SK-N-SH treated with all-trans-retinoic acid at 6 μM for 48 hours (cell line): ENCODE measurements at places on chromosomes 1 and 21.

DNA sequence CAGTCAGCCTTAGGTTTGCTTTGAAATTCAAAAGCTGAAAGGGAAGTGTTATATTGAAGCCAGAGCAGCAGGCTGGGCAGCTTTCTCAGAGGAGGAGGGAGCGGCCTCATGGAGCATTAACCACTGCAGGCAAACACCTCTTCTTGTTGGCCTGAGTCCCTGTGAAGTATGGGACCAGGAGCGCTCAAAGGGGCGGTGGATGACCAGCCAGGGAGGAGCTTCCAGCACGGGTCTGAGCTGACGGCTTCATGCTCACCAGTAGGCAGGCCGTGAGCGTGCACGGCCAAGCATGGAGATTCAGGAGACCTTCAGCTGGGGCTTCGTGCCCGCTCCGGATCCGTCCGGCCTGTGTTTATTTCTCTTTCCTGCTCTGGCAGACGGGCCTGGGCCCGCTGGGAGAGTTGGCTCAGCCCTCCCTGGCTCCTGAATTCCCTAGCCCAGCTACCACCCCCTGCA lies 245.2 kb downstream of the TRABD2B start:
- ATAC-seq, result no peak

DNA sequence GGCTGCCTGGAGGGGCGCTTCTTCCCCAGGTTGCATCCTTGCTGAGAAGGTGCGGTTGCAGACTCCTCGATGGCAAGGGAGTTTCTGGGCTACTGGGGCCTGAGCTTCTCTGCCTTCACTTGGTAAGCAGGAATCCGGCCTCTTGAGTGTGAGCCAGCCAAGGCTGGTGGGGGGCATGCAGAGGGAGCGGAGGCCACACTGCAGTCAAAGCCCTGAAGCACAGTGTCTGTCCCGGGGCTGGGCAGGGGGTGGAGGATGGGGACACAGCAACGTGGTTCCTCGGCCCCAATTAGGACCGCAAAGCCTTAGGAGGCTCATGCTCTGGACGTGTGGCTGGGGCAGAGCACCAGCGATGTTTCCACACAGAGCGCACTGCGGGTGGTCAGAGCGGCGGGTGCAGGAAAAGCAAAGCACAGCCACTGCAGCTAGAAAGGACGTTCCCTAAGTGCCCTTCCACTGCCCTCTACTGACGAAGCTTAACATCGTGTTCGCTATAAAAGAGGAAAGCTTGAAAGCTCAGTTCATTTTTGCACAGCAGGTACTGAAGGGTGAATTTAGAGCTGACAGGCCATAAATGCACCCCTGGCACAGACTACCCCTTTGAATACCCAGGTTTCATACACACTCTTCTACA lies 60.7 kb upstream of the COG2 start:
- no peak for ATAC-seq

DNA sequence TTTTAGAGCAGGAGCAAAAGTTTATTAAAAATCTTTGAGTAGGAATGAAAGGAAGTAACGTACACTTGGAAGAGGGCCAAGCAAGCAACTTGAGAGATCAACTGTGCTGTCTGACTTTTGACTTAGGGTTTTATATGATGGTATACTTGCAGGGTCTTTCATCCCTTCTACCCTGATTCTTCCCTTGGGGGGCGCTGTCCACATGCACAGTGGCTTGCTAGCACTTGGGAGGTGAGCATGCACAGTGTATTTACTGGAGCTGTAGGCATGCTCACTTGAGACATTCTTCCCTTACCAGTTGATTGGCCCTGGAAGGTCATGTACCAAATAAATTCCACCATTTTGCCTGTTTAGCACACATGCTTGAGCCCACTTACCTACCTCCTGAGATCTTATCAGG lies 1001.3 kb upstream of the ADGRL2 start:
- no peak for ATAC-seq

DNA sequence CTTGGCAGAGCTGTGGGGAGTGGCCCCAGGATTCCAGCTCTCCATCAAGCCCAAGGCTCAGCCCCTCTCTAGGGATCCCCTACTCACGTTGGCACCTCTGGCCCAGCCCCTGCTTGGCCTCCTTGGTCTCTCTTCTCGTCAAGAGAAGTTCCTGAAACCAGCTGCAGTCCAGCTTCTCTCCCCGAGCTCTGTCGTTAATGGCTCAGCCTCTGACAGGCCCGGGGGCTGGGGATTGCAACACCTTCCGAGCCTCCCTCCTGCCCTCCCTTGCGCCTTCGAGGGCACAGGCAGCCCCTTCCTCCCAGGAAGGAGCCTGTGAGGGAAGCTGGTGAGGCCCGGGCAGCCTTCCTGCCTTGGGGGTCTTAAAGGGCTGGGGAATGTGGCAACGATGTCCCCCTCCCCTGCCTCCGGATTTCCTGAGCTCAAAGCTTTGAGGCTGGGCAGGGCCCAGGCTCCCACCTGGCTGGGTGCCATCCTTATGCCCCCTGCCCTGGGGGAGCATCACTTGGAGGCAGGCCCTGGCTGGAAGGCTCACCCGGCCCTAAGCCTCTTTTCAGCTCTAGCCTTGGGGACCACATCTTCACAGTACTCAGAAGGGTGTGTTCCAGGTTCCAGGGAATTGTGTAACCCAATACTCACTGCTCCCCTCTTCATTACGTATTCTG lies at the start of gene CSF3R:
TSS of gene CSF3R (minus strand) at position 190 of the 665 bp plus-strand sequence. CDS start 3,417 bp downstream, outside the sequence.
- no peak for ATAC-seq

DNA sequence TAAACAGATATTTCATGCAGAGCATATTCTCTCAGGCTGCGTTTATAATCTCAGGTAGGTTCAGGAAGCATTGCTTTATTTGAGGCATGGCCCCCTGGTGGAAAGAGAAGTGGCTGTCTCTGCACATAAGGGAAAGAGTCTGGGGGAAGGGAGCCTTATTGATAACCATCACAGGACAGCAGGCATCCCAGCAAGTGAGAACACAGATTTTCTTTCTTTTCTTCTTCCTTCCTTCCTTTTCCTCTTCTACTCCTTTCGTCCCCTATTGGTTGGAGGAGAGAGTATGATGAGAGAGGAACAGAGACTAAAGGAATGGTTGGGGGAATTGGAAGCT lies 21.9 kb downstream of the TSNAX start:
- ATAC-seq, result peak; percentile 89

DNA sequence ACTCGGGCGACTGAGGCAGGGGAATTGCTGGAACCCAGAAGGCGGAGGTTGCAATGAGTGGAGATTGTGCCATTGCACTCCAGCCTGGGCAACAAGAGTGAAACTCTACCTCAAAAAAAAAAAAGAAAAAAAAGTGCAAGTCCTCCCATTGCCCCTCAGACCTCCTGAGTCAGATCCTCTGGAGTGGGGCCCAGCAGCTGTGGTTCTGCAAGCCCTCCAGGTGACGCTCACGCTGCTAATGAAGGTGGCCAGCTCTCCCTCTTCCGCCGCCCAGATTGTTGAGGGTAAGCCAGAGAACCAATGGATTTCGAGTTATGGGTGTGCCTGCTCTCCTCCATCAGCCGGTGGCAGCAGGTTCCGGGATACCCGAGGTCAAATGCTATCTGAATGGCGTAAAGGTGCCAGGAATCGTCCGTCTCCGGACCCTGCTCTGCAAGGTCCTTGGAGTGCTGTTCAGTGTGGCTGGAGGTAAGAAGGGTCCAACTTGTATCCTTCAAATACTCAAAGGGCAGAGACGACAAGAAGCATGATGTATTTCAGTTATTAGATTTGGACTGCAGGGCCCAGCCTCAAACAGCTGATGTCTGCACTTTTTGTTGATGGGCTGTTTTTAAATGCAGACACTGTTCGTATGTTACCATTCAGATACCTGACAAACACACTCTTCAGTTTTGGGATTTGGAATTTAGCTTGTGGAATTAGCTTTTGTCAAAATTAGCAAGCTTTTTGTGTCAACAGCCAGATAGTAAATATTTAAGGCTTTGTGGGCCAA lies 17.6 kb downstream of the CLCN6 start:
- no peak for ATAC-seq
